ENCODE measurements at places on chromosomes 5 and 9.

- no peak for DNase-seq
Observed at GRCh38 chr9:95413793-95414192, 96.3 kb upstream of the FANCC start.

DNA sequence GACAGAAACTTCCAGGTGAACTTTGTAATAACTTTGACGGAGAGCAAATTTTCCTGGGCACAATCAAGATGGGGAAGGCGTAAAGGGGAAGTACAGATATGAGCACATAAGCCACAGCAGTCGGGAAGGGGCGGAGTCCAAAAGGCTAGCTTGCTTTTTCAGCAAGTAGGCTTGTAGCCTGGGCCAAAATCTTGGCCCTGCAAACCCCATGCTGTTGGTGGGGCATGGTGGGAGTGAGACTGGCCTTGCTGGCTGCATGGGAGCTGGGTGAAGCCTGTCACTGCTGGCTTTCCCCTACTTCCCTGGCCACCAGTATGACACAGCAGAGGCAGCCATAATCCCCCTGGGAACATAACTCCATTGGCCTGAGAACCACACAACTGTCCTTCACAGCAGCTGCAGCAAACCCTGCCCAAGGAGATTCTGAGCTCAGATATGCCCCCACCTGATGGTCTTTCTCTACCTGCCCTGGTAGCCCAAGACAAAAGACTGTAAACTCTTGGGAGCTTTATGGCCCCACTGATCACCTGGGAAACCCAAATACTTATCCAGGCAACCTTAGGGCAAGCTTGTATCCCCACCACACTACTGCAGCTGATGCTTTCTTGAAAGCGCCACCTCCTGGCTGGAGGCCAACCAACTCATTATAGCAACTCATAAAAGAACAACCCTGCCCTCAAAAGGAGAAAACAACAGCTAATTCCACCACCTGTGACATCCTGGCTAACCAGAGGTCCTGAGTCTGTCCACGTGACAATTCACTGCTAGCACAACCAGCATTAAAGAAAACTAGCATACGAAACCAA lies 24.0 kb downstream of the DCTN4 start:
- no peak for DNase-seq

- no peak for DNase-seq
Observed at GRCh38 chr5:14417792-14418765, 163.5 kb upstream of the OTULINL start.

GRCh38 chr5:77806213-77806843 lies 30.2 kb upstream of the TBCA start:
- no peak for DNase-seq

DNA sequence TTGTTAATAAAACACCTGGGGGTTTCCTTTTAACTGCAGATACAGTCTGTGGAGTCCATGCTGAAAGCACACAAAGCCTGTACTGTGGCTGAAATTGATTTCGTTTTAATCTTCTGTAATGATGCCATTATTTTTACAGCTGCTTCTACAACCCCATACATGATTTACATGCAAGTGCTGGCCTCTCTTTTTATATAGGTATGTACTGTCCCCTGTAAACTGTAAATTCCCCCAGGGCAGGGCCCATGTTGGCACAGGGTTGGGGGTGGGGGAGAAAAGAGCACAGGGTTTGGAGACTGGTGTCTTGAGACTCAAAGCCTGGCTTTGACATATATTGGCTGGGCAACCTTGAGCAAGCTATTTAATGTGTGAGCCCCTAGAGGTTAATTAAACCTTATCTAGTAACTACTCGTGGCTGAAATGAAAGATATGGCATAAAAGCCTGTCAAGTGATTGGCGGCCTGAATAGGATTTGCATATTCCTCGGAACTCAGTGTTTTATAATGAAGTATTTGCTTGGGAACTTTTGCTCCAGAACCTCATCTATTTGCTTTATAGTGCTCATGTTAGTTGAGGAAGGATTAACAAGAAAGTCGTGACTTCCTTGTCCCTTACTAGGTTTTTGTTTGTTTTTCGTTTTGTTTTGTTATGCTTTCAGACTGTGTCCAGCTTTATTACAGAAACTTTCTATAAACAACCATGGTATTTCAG lies 34.0 kb downstream of the KLF4 start:
- DNase-seq = no peak
